Bone marrow (tissue), 2 donors: ENCODE measurements at places on chromosomes 2 and 18.

GRCh38 chr2:129252781-129253460, 726.5 kb upstream of the RAB6C start:
- no peak for DNase-seq

- no peak for DNase-seq
These were observed 12.1 kb downstream of the PSD4 start for GRCh38 chr2:113185664-113186432.

GRCh38 chr2:150255528-150255927, 231.9 kb downstream of the RND3 start:
- no peak for DNase-seq

- no peak for DNase-seq
These were observed 16.2 kb downstream of the CENPO start for GRCh38 chr2:24809316-24810007.

- DNase-seq, result no peak
These were observed 27.4 kb downstream of the ADAM17 start for GRCh38 chr2:9527995-9528787.

DNA sequence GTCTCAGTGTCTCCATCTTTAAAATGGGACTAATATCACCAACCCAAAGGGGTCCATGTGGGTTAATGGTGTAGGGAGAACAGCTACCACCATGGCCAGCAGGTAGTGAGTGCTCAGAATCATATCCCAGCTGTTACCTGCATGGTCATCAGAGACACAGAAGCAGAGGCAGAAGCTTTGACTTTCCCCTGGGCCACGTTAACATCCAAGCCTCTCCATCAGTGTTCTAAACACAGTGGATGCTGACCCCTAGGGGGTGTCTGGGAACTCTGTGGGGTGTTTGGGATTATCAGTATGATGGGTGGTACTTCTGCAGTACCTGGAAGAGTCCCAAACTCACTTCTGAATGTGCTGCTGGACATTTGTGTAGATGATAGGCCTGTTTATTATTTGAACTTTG, 93.6 kb downstream of the GYPC start:
- DNase-seq, result no peak
